ENCODE measurements at places on chromosomes 3 and 15. TPM values are rescaled to one million over a fixed set of nuclear protein-coding genes. Genes with fewer than 3 reads are reported as not detected.

FYCO1 gene
- 15.7 TPM for total RNA-seq

- DNase-seq: no peak
These were observed 201.6 kb downstream of the PDZRN3 start for GRCh38 chr3:73423116-73423515.

DNA sequence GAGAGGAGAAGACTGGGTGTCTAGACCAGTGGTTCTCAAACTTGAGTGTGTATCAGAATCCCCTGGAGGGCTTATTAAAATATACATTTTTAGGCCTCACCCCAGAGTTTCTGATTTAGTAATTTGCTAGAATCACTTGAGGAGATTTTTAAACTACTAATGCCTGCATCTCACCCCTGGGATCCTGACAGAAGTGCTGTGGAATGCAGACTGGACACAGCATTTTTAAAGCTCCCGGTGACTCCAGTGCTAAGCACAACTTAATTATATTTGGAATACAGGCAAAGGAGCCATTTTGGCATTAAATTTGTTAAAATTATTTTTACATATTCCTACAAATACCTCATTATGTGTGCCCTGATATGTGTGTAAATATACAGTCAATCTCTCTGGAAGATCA, 26.7 kb upstream of the COL6A6 start:
- DNase-seq: no peak

- DNase-seq: no peak
These were observed 5.3 kb downstream of the GABRA5 start for GRCh38 chr15:26872206-26872605.

- DNase-seq: no peak
These were observed 286.6 kb downstream of the PTPRG start for GRCh38 chr3:61847784-61848462.

GRCh38 chr3:15287565-15288330, 44.6 kb downstream of the SH3BP5 start:
- DNase-seq: no peak

- DNase-seq: no peak
These were observed 50.4 kb downstream of the PDE8A start for GRCh38 chr15:85031944-85032558.
